ENCODE measurements at places on chromosomes 5 and 9. TPM values are rescaled to one million over a fixed set of nuclear protein-coding genes. Genes with fewer than 3 reads are reported as not detected.

Gene SLC25A2
- total RNA-seq = not detected

Gene ALDH1A1
- 133 TPM for total RNA-seq

Gene C6
- total RNA-seq = 18.8 TPM

Gene MRNIP
- 56.7 TPM for total RNA-seq

Gene FOXD4L6
- not detected for total RNA-seq

Gene ENHO
- 13.9 TPM for total RNA-seq

Gene C7
- 87.0 TPM for total RNA-seq

Gene IL33
- 22.5 TPM for total RNA-seq

DNA sequence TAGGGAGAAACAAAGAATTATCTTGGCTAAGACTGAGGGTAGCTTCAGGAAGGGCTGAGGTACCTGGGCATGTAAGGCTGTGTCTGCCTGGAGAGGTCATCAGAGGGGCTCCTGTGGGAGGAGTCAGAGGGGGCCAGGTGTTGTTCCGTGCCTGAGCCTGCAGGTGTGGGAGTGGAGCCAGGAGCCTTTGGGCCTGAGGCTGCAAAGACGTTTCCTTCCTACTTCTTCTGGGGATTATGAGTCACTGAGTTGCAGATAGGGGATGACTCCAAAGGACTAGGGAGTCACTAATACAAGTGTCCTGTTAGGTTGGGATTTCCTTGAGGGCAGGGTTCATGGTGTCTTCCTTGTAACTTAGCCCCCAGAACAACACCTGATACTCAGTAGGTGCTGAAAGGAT, 391.1 kb downstream of the ARHGEF28 start:
- H3K36me3 ChIP-seq = no peaks in the 10 kb centered on the region
- H3K4me1 ChIP-seq = peaks cover 9% of the 10 kb centered on the region
- no peak overlapping the region for H3K4me3 ChIP-seq
- no peaks in the 10 kb centered on the region for H3K27me3 ChIP-seq
- no peak overlapping the region for H3K27ac ChIP-seq

DNA sequence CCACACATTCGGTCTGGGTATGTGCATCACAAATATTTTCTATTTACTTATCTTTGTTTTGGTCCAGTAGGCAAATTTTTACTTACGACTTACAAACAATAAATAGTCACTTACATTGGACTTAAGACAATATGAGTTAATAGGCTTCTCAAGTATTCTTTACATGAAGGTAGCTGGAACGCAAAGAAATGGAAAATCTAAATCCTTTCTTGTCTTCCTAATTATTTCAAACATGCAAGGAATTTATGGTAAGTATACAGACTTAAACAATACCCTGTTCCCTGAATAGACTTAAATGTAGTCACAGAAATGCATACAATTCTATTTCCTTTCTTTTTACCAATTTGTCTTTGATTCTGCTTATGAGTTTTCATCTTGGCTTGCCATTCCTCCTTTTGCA, 262.6 kb upstream of the EFNA5 start:
- no peak overlapping the region for H3K27ac ChIP-seq
- H3K36me3 ChIP-seq = peaks cover 5% of the 10 kb centered on the region
- no peak for DNase-seq
- no peaks in the 10 kb centered on the region for H3K4me1 ChIP-seq

GRCh38 chr9:4224181-4224580, 75.7 kb downstream of the GLIS3 start:
- H3K36me3 ChIP-seq = no peaks in the 10 kb centered on the region
- no peaks in the 10 kb centered on the region for H3K4me1 ChIP-seq
- DNase-seq = no peak
- no peak overlapping the region for H3K27ac ChIP-seq
- no peak overlapping the region for H3K4me3 ChIP-seq

- DNase-seq = no peak
- H3K4me3 ChIP-seq = no peak overlapping the region
- H3K27ac ChIP-seq = peak overlapping the region; percentile 55
- H3K27me3 ChIP-seq = no peaks in the 10 kb centered on the region
- peaks cover 35% of the 10 kb centered on the region for H3K4me1 ChIP-seq
Observed at GRCh38 chr9:95023217-95024003, 294.1 kb downstream of the FANCC start.

- H3K27ac ChIP-seq = no peak overlapping the region
- peaks cover 20% of the 10 kb centered on the region for H3K36me3 ChIP-seq
- H3K4me3 ChIP-seq = no peak overlapping the region
- H3K4me1 ChIP-seq = no peaks in the 10 kb centered on the region
- H3K27me3 ChIP-seq = no peaks in the 10 kb centered on the region
Observed at GRCh38 chr5:52922384-52922783, 66.8 kb upstream of the ITGA2 start.

GRCh38 chr5:134439210-134439654, 27.6 kb upstream of the CDKN2AIPNL start:
- H3K36me3 ChIP-seq = no peaks in the 10 kb centered on the region
- no peak overlapping the region for H3K4me3 ChIP-seq
- no peaks in the 10 kb centered on the region for H3K27me3 ChIP-seq
- DNase-seq = peak; percentile 69
- H3K4me1 ChIP-seq = peaks cover 30% of the 10 kb centered on the region

DNA sequence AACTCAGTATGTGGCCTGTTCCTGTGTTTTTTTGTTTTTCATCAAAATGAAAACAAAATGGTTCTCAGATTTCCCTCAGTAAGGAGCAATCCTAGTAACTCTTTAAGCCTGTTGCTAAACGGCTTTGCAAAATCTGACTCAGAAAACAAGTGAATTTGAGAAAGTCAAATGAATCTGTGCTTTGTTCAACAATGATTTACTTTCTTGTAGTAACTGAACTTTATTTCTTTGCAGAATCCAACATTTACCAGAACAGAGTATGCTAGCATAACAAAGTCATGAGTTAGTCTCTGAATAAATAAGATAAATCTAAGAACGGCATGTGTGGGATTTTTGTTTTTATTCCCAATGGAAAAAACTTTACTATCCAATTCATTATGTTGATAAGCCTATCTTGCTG, 93.8 kb downstream of the OXCT1 start:
- H3K4me3 ChIP-seq = no peak overlapping the region
- no peak for DNase-seq
- no peaks in the 10 kb centered on the region for H3K4me1 ChIP-seq
- H3K36me3 ChIP-seq = no peaks in the 10 kb centered on the region

- H3K27ac ChIP-seq = no peak overlapping the region
- DNase-seq = no peak
- H3K4me3 ChIP-seq = no peak overlapping the region
- H3K27me3 ChIP-seq = no peaks in the 10 kb centered on the region
- no peaks in the 10 kb centered on the region for H3K4me1 ChIP-seq
- H3K36me3 ChIP-seq = no peaks in the 10 kb centered on the region
Observed at GRCh38 chr5:84741056-84741455, 356.4 kb upstream of the EDIL3 start.

DNA sequence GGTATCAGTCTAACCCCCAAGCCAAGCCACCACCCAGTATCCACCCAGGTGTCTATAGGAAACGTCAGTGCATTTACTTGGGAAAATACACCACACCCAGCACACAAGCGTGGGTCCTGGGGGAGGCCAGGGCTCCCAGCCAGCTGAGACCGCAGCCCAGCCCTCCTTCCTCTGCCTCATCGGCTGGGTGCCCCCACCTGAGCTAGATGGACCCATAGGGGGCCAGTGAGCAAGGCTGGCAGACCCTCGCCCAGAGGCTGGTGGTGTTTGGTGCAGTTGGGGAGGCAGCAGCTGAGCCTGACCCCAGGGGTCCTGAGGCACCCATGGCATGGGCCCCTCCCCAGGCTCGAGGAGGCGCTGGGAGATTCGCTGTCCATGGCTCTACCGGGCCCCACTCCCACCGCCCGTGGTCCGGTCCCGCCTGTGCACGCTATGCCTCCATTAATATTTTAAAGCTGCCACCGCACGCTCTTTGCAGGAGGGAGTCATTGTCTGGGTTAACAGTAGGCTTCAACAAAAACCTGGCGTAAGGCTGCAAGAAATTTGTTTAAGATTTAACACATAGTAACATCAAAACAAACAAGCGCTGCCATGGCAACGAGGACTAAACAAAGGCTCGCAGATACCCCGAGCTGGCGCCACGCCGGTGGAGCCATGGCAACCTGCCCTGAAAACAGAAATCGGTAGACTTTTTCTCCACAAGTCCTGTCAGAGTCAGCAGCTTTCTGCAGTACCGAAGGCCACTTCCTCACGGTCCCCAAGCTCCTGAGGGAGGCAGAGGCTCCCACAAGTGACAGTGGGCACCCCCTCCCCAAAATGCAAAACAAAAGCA, 20.6 kb downstream of the TPPP start:
- H3K4me1 ChIP-seq = peaks cover 5% of the 10 kb centered on the region
- no peak for DNase-seq
- H3K27ac ChIP-seq = no peak overlapping the region

GRCh38 chr5:146697211-146697610, 181.2 kb upstream of the GPR151 start:
- no peak overlapping the region for H3K4me3 ChIP-seq
- DNase-seq = no peak
- H3K4me1 ChIP-seq = no peaks in the 10 kb centered on the region
- no peak overlapping the region for H3K27ac ChIP-seq

- no peaks in the 10 kb centered on the region for H3K36me3 ChIP-seq
- no peak overlapping the region for H3K4me3 ChIP-seq
- no peak overlapping the region for H3K27ac ChIP-seq
- DNase-seq = no peak
Observed at GRCh38 chr9:108720191-108720642, 135.6 kb downstream of the ACTL7B start.

- no peak overlapping the region for H3K4me3 ChIP-seq
- H3K27ac ChIP-seq = no peak overlapping the region
- H3K36me3 ChIP-seq = no peaks in the 10 kb centered on the region
Observed at GRCh38 chr5:124474528-124475215, 271.8 kb downstream of the ZNF608 start.

DNA sequence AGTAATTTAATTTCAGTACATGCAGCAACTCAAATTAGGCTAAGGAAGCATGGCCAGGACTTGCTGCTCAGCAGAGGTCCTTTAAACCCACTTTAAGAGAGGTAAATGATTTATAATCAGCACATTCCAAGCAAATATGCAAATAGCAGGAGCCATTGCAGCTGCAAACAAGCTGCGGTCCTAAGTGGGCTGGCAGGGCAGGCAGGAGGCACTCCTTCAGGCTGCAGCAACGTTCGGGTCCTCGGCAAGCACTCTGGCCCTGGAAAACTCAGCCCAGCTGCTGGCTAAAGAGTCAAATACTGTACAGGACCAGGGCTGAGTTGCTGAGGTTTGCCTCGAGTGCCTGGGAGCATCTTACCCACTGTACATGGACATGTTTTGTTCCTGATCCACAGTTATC, 126.9 kb downstream of the FSTL4 start:
- no peaks in the 10 kb centered on the region for H3K4me1 ChIP-seq
- no peak overlapping the region for H3K27ac ChIP-seq
- H3K27me3 ChIP-seq = no peaks in the 10 kb centered on the region
- H3K4me3 ChIP-seq = no peak overlapping the region

DNA sequence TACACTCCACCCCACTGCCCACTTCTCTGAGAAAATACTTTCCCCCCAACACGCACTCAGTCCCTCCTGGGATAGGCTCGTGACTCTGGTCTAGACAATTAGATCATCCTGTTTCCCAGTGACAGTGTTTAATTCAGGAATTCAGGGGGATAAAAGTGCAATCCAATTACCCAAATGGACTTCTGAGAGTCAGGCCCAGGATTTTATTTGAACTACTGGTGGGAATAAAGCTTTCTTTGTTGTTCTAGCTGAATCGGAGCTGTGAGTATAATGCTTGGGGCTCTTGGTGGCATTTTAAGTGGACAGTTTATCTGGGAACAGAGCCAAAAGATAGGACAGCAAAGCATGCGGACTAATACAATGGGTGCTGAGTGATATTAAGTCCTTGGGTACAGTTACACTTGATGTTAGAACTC, 683.3 kb downstream of the MAT2B start:
- H3K27me3 ChIP-seq = no peaks in the 10 kb centered on the region
- no peak overlapping the region for H3K4me3 ChIP-seq
- DNase-seq = no peak

GRCh38 chr5:142319105-142319504, 5.7 kb downstream of the SPRY4 start:
- no peak for DNase-seq
- H3K36me3 ChIP-seq = no peaks in the 10 kb centered on the region
- H3K27ac ChIP-seq = no peak overlapping the region
- H3K4me1 ChIP-seq = peaks cover 96% of the 10 kb centered on the region
- H3K27me3 ChIP-seq = no peaks in the 10 kb centered on the region

- DNase-seq = no peak
- H3K27me3 ChIP-seq = no peaks in the 10 kb centered on the region
- H3K4me1 ChIP-seq = peaks cover 14% of the 10 kb centered on the region
- H3K27ac ChIP-seq = no peak overlapping the region
Observed at GRCh38 chr5:56739990-56740389, 75.4 kb upstream of the MAP3K1 start.

DNA sequence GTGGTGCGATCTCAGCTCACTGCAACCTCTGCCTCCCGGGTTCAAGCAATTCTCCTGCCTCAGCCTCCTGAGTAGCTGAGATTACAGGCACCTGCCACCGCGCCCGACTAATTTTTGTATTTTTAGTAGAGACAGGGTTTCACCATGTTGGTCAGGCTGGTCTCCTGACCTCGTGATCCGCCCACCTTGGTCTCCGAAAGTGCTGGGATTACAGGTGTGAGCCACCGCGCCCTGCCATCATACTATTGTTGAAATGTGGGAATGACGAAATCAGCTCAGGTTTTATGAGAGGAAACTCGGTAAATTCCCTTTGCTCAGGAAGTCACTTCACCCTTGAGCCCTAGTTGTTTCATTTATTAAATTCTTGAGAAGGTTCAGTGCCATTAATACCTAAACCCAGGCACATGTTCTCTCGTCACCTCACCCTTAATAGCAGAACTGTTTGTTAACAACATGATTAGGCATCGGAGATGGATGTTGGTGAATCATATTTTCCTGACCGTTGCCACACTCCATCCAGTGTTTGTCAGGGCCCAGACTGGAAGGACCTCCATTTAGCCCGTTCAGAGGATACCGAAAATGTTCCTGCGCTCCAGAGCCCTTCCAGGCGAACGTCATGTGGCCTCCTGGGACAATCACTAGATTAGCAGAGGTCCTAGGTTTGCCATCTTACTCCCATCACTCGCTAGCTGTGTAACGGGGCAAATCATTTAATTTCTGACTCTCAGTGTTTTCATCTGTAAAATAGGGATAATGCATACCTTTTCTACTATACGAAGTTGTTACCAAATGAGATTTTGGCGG, 20.0 kb upstream of the CREBRF start:
- H3K27me3 ChIP-seq = no peaks in the 10 kb centered on the region
- peaks cover 9% of the 10 kb centered on the region for H3K36me3 ChIP-seq
- no peak for DNase-seq
- peak overlapping the region; percentile 76 for H3K27ac ChIP-seq
- no peak overlapping the region for H3K4me3 ChIP-seq

DNA sequence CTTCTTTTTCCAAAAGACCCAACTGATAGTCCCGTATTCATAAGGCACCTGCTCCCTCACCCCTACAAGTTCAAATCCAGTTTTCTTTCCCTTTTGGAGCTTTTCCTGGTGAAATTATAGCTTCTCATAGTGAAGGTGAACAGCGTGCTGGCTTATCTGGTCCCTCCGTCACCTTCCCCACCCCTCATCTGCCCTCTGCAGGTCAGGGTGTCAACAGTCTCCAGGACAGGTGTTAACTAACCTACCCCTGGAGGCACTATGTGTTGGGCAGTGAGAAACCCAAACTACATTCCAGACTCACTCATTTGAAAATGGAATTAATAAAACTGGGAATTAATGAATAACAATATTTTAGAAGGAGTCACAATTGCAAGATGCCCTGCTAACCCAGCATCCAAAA, 109.0 kb upstream of the TAS2R1 start:
- no peaks in the 10 kb centered on the region for H3K36me3 ChIP-seq
- H3K27me3 ChIP-seq = no peaks in the 10 kb centered on the region
- H3K27ac ChIP-seq = no peak overlapping the region
- H3K4me3 ChIP-seq = no peak overlapping the region

GRCh38 chr5:7533941-7534340, 138.0 kb downstream of the ADCY2 start:
- H3K27ac ChIP-seq = no peak overlapping the region
- no peaks in the 10 kb centered on the region for H3K4me1 ChIP-seq
- DNase-seq = no peak
- no peaks in the 10 kb centered on the region for H3K27me3 ChIP-seq
- no peaks in the 10 kb centered on the region for H3K36me3 ChIP-seq
- H3K4me3 ChIP-seq = no peak overlapping the region
